Ascending aorta (tissue), 2 donors: ENCODE measurements at places on chromosomes 16 and 17. TPM values are rescaled to one million over a fixed set of nuclear protein-coding genes. Genes with fewer than 3 reads are reported as not detected.

Gene ZG16
- total RNA-seq: 0.21 TPM

Gene CBX8
- 1.1 TPM for total RNA-seq

Gene FAHD1
- 233 TPM for total RNA-seq

Gene PPP1R27
- total RNA-seq: not detected

Gene VPS25
- 40.9 TPM for total RNA-seq

Gene TBC1D3H
- total RNA-seq: not detected

Gene HS3ST2
- total RNA-seq: 9.0 TPM

Gene ARHGAP23
- 89.0 TPM for total RNA-seq

Gene CNGB1
- total RNA-seq: not detected

Gene CDH11
- total RNA-seq: 145 TPM

Gene FOXF1
- 3.2 TPM for total RNA-seq

Gene ZNF423
- total RNA-seq: 42.9 TPM

Gene CACNG1
- total RNA-seq: not detected

Gene TMEM132E
- total RNA-seq: not detected

Gene EPN3
- total RNA-seq: 0.85 TPM

Gene AURKB
- total RNA-seq: not detected

Gene TMEM98
- 50.6 TPM for total RNA-seq

Gene PERCC1
- not detected for total RNA-seq

Gene CSH1
- total RNA-seq: not detected

Gene AOC3
- 128 TPM for total RNA-seq

Gene RHOT1
- 17.2 TPM for total RNA-seq

Gene UQCRC2
- total RNA-seq: 66.3 TPM
